ENCODE measurements at places on chromosomes 2 and 18.

- no peak for DNase-seq
These were observed 452.4 kb downstream of the ZEB2 start for GRCh38 chr2:144067506-144067905.

- DNase-seq, result peak; percentile 17
These were observed 34.9 kb downstream of the RAB10 start for GRCh38 chr2:26068602-26069298.

DNA sequence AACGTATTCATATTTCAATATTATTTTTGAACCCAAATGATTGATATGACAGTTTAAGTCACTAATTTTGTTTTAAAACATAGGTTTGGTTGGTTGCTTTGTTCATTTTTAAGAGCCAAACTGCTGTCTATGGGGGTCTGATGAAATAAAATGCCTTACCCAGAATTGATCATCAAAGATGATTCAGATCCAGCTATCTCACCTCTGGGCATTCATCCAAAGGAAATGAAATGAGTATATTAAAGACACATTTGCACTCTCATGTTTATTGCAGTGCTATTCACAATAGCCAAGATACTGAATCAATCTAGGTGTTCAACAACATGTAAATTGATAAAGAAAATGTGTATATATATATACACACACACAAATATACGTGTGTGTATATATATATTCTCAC lies 326.9 kb upstream of the GULP1 start:
- DNase-seq, result no peak

DNA sequence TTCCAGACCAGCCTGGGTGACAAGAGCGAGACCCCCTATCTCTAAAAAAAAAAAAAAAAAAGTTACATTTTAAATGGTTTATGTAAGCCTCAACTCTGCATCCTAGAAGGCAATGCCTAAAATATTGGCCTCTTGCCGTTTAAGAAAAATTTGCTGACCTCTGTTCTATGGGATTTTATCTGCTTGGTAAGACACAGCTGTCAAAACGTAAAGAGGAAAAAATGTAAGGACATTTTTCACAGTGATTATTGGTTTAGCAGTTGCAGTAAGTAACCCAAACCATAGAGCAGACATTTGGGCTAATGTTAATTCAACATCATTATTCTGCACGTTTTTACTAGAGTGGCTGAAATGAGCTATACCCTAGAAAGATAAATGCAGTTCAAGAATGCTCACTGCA lies 14.4 kb upstream of the E2F6 start:
- no peak for DNase-seq

GRCh38 chr2:141021611-141022010 lies 1109.2 kb downstream of the LRP1B start:
- DNase-seq, result no peak

- no peak for DNase-seq
These were observed 21.4 kb downstream of the CHMP1B start for GRCh38 chr18:11872479-11873136.

DNA sequence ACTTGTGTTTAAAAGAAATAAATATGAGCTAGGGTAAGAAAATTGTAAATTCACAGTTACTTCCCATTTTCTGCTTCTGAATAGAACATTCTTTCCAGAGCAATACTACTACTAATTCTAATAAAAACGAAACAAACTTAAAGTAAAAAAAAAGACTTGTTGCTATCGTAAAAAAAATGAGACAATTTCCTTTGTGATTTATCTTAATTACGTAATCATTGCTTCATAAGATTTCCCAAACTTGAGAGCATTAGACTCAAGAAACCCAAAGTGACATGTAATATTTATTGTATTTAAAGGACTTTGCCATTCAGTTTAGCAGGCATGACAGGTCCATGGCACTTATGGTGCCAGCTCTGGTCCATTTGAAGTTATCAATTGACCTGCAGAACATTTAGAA lies 153.8 kb downstream of the AQP4 start:
- DNase-seq, result no peak
